ENCODE measurements at places on chromosomes 7 and 10.

- DNase-seq: no peak
These were observed 18.9 kb downstream of the IFT22 start for GRCh38 chr7:101302641-101303101.

DNA sequence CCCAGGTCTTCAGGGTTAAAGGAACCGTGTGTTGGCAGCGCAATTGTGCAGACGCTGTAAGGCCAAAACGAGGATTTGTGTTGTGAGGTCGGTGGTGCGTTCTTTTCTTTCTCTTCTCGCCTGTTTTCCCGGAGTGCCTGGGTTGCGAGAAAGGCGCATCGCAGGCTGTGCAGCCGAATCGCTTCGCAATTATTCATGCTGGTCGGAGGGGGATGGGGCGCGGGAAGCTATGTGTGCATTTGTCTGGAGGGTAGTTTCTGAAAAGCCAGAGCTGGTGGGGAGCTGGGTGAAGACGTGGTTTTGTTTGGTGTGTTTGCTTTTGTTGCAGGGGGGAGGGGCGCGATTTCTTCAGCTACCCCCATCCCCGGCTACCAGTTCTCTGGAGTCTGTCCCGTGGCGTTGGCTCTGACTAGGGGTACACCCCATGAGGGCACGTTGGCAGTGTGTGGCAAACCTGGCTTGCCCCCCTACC is 2.1 kb downstream of the MXI1 start:
- DNase-seq: no peak

DNA sequence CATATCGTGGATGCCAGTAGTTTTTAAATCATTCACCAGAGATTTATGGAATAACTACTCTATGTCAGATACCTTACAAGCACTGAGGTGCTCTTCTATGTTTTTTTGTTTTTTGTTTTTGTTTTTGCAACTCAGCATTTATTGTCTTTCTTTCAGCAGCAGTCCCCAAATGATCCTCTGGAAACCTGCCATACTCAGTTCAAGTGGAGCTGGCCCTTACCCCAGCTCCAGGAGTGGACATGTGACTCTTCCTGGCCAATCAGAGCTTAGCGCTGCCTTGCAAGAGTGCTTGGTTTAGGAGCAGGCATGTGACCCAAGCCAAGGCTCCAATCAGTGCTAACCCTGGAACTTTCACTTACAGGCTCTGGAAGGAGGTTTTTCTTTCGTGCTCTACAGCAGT is 356.6 kb upstream of the ZMIZ1 start:
- no peak for DNase-seq

GRCh38 chr10:80200687-80201086 is 4.7 kb downstream of the ANXA11 start:
- no peak for DNase-seq

- DNase-seq: no peak
These were observed 82.2 kb downstream of the GATA3 start for GRCh38 chr10:8136736-8137135.

GRCh38 chr7:140360697-140361229 is 37.6 kb downstream of the SLC37A3 start:
- DNase-seq: no peak

- DNase-seq: no peak
These were observed 228.7 kb upstream of the KLF6 start for GRCh38 chr10:4013651-4014121.

- no peak for DNase-seq
These were observed 1.5 kb upstream of the CFAP46 start for GRCh38 chr10:132943791-132944404.

- no peak for DNase-seq
These were observed 175.4 kb downstream of the AUTS2 start for GRCh38 chr7:69773535-69774225.

- no peak for DNase-seq
These were observed 364.2 kb downstream of the SUGCT start for GRCh38 chr7:40498924-40499510.

- no peak for DNase-seq
These were observed 636.7 kb upstream of the SEMA3D start for GRCh38 chr7:85823396-85824080.

- no peak for DNase-seq
These were observed 284.3 kb downstream of the SORCS3 start for GRCh38 chr10:104925232-104925851.

GRCh38 chr7:56250135-56250534 is 133.9 kb upstream of the NUPR2 start:
- DNase-seq: no peak

DNA sequence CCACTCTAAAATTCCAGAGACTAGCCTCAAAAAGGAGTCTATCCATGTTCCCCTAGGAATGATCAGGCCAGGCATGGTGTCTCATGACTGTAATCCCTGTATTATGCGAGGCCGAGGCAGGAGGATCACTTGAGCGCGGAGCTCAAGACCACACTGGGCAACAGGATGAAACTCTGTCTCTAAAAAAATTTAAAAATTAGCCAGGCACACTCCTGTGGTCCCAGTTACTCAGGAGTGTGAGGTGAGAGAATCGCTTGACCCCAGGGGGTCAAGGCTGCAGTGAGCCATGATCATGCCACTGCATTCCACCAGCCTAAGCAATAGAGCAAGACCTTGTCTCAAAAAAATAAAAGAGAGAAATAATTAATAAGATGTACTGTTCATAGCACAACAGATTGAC is 256.8 kb downstream of the KCND2 start:
- no peak for DNase-seq

GRCh38 chr7:45133877-45134276 is 22.4 kb upstream of the TBRG4 start:
- DNase-seq: no peak

DNA sequence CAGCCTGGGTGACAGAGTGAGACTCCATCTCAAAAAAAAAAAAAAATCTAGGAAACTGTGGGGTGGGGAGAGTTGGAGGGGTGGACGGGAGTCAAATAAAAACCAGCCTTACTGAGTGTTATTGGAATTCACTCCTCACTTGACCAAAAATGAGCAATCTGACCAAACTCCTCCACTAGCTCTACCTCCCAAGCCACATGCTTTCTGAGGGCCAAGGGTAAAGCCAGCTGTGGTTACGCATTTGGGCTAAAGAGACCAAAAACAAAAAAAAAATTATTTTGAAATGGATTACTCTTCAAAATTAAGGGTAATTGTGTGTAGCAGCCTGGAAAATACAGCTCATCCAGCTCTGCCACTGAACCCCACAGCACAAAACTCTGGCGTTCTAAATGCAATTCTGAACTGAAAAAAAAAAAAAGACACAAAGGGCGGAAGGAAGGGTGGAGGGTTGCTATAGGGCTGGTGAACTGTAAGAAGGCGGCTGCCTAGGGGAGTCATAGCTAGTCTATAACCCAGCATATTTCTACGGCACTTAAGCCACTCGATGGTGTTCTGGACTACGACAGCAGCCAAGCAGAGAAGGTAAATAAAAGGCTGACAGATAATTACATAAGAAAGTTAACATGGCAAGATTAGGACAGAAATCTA is 7.8 kb downstream of the ELMO1 start:
- no peak for DNase-seq

- DNase-seq: no peak
These were observed at the start of gene PALD1 for GRCh38 chr10:70478191-70479164. Gene PALD1 (plus strand): TSS chr10:70478767. CDS start chr10:70525952, 47,185 bp downstream.

DNA sequence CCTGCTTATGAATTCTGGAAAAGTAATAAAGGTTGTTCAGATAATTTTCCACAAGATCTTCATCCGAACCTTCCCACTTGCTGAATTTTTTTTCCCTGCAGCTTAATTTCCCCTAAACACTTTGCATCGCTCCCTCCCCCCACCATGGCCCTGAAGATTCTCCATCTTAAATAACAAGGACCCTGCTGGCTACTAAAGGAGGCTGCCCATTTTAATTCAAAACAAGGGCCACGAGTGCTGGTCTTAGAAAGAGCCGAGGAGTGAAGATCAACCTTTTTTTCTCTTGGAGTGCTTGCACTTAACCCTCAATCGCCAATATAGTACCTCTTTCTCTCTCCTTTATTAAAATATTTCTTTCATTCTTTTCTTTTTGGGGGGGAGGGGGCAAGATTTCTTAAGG is 9.2 kb upstream of the SP8 start:
- no peak for DNase-seq

GRCh38 chr7:26616235-26616634 is 248.2 kb downstream of the SKAP2 start:
- DNase-seq: no peak

DNA sequence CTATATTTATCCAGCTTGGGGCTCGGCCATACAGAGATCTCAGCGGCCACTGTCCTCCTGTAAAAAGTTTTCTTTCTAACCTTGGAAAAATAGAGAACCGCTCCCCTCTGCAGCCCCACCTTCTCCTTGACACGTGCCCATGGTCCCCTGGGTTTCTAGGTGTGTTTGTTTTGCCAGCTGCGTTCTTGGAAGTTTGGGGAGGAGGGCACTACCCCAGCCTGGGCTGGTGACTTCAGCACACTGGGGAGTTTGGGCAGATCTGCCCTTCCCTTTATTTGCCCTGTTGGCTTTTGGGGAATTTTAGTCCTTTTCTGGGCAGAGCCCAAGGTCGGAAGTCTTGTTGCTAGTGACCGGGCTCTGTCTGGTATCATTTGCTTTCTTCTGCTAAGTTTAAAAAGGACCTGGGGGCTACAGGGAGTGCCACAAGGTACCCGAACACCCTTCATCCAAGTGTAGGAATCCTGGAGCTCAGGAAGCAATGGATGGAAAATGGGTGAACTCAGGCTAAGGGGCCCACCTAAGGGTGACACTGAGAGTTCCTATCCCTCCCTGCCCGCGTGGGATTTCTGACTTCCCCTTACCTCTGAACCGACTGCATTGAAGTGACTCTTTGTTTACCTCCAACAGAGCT is 1.7 kb downstream of the ADAMTS14 start:
- DNase-seq: no peak

DNA sequence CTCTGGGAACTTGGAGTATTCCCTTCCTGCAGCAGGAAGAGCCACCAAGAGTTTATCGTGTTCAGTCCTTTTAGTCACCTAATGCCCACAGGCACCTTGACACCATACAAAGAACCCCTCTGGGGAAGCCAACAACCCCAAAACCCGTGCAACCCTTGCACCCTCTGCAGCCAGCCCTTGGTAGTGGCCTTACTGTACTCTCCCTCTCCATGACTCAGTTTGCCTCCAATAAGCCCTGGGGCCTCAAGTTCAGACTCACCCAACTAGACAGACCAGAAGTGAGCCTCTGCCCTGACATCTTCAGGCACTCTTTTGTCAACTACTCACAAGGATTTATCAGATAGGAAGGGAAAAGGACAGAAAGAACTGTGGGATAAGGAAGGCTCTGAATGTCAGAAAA is 30.9 kb downstream of the KCNMA1 start:
- DNase-seq: no peak

- DNase-seq: no peak
These were observed 296.2 kb downstream of the CNTNAP2 start for GRCh38 chr7:146412781-146413180.

DNA sequence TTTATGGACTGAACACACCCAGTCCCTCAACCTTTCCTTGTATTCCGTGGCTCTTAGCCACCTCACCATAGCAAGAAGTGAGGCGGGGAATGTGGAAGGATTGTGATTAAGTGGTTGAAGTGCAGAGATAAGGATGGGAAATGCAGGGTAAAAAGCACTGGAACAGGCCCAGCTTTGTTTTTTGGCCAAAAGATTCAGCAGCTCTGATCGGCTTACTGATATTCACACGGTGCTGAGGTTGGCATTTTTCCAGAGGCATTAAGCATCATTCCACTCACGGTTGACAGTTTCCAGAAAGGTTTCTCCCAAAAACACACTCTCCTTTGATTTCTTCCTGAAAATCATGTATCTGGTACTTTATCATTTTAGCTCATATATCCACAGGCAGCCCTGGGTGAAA is 544.2 kb downstream of the CNTNAP2 start:
- DNase-seq: no peak

DNA sequence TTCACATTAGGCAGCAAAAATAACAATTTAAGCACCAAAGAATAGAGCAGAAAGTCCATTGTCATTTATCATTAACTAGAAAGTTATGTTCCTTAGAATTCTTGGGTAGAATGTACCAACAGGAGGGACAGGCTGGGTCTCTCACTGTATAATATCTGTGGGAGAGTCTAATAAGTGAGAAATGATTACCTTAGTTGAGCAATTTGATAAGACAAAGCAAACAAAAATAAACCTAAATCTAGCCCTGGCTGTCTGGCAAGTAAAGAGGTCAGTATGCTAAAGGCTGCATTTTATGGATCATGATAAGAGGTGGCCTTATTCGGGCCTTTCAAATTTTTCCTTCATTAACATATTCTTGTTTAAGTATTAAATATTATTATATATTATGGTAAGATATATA is 35.6 kb downstream of the THNSL1 start:
- DNase-seq: no peak

All from NCI-H2081 treated with DMSO at 0.1 percent for 48 hours (cell line).